ENCODE measurements at places on chromosomes 1 and 21. TPM values are rescaled to one million over a fixed set of nuclear protein-coding genes. Genes with fewer than 3 reads are reported as not detected.

VANGL2 gene
- total RNA-seq: 2.6 TPM

LRRC38 gene
- 0.15 TPM for total RNA-seq

RGS8 gene
- total RNA-seq: not detected

KRTAP13-2 gene
- not detected for total RNA-seq

OR2T4 gene
- total RNA-seq: not detected

KIAA0040 gene
- total RNA-seq: 16.9 TPM

PLEKHN1 gene
- total RNA-seq: not detected

FMO2 gene
- total RNA-seq: 53.5 TPM

Data from left ventricle myocardium superior (tissue), 1 donor.